ENCODE measurements at places on chromosomes 5 and 9. TPM values are rescaled to one million over a fixed set of nuclear protein-coding genes. Genes with fewer than 3 reads are reported as not detected.

MCIDAS gene
- total RNA-seq = not detected

DMRT3 gene
- total RNA-seq = not detected

OR1Q1 gene
- not detected for total RNA-seq

HACD4 gene
- total RNA-seq = 0.49 TPM

TMEM171 gene
- total RNA-seq = 0.49 TPM

PRR7 gene
- total RNA-seq = 8.9 TPM

CD14 gene
- 4.4 TPM for total RNA-seq
